ENCODE measurements at places on chromosomes 7 and 10. TPM values are rescaled to one million over a fixed set of nuclear protein-coding genes. Genes with fewer than 3 reads are reported as not detected.

Gene FAM25C
- total RNA-seq, result not detected

Gene CYP3A7
- total RNA-seq, result not detected

Gene RHOBTB1
- 13.8 TPM for total RNA-seq

Gene ADRA2A
- 4.2 TPM for total RNA-seq

Gene VSTM2A
- total RNA-seq, result not detected

Gene LIPM
- not detected for total RNA-seq

Gene SPDYE2
- not detected for total RNA-seq

Gene KCP
- not detected for total RNA-seq

Gene LLCFC1
- total RNA-seq, result not detected
